ENCODE measurements at places on chromosomes 2 and 18.

- DNase-seq: no peak
These were observed 4.1 kb upstream of the TNP1 start for GRCh38 chr2:216863946-216864345.

GRCh38 chr2:98127229-98127989, 40.4 kb downstream of the VWA3B start:
- DNase-seq: no peak

GRCh38 chr2:66852953-66853352, 418.0 kb downstream of the MEIS1 start:
- DNase-seq: no peak

GRCh38 chr2:847669-848068, 103.0 kb upstream of the SNTG2 start:
- no peak for DNase-seq

DNA sequence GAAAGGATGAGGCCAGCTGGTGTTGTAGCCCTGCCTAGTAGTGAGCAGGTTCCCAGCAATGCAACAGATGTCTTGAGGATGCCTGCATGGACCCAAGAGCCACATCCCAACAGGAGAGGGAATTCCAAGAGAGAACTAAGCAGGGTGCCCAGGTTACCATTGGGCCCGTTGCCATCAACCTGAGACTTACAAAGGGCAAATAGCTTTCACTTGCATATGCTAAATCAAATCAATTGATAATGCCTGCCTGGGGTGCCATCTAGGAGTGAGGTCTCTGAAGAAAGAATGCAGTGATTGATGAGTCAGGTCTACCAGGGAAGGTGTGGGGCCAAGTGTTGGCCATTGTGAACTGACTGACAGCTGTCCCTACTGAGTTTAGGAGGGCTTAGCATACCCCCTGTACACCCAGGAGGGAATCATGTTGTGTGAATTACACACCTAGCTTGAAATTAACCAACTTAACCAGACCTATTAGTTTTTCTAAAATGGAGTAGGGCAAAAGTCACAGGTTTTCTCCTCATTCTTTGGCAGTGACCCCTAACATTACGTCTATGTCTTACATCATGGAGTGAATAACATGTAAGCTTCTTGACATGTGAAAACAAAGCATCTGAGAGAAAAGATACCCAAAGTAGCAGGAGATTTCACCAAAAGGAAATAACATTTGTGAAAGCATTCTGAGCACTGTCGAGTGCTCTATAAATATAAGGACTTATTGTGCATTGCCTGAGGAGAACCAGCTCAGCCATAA, 32.3 kb downstream of the FHOD3 start:
- no peak for DNase-seq

- no peak for DNase-seq
These were observed 88.1 kb upstream of the ATL2 start for GRCh38 chr2:38464971-38465788.

DNA sequence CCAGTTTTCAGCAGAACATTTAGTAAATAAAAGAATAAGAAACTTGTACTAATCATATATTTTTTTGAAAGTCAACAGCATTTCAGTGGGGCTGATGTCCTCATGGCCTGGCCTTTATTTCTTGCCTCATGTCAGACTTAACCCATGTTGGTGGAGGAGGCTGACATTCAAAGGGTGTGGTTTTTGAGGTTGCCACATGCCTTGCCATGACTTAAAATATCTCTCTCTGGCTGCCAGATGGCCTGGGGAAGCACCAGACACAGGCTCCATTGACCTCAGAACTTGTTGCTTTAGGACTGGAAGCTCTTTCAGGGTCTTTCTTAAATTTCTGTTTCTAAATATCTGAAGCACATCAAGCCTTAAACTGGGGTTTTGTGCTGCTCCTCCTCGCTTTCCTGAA, 32.5 kb upstream of the CD28 start:
- no peak for DNase-seq

GRCh38 chr2:127118038-127118437, 11.1 kb upstream of the BIN1 start:
- DNase-seq: no peak

DNA sequence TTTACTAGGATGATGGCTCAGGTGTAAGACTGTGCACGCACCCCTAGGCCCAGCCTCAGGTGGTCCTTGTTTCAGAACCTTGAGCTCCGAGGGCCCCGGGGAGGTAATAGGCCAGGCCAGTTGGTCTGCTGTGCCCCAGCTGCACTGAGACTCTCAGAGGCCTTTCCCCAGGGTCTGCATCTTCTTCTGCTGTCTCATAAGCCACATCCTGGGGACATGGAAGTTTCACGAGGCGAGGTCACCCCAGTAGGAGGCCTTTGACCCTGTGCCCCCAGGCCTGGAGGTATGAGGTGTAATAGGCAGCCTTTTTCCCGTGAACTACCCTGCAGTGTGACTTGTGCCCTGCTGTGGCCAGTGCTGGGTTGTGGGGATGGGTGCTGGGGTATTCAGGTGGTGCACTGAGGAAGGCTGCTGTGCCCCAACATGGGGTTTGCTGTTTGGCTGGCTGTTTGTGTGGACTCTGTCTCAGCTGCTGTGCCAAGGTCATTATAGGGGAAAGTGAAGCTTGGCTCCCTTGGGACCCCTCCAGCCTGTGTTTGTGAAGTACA, 6.9 kb downstream of the OXER1 start:
- no peak for DNase-seq

- no peak for DNase-seq
These were observed 46.0 kb upstream of the MBP start for GRCh38 chr18:77178559-77178958.

Data from stimulated activated CD8-positive, alpha-beta memory T cell treated with anti-CD3 and anti-CD28 coated beads, Interleukin-4, amount 100 ng/mL, for 1 hour (primary cell).